Stimulated activated CD8-positive, alpha-beta memory T cell treated with anti-CD3 and anti-CD28 coated beads, Interleukin-7, amount 100 ng/mL, for 1 hour (primary cell): ENCODE measurements at places on chromosomes 2 and 18.

DNA sequence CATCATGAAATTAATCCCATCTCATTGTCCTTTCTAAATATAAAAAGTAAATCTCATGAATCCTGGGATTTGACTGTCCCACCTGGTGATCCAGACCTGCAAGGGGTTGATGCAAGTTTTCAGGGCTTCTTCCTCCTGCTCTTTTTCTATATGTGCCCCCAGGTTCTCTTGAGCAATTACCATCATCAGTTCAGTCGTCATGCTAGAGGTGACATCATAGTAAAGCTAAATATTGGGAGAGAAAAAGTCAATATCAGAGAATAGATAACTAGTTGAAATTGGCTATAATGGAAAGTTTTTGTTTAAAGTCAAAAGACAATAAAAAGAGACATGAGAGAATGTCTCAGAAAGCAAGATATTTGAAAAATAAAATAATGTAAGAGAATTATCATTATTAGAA lies 8.3 kb downstream of the MDH1B start:
- no peak for DNase-seq

DNA sequence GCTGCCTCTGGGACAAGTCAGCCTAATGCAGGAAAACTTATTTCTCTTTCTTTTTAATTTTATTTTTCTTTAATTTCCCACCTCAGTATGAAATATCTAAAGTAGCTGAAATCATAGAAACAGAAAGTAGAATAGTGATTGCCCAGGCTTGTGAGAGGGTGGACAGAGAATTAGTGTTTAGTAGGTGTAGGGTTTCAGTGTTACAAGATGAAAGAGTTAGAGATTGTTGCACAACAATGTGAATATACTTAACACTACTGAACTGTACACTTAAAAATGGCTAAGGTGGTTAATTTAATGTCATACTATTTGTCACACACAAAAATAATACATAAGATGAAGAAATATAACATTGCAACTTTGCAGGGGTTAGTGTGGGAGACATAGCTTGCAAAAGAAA lies 80.8 kb downstream of the NAT8 start:
- DNase-seq, result no peak

- no peak for DNase-seq
Observed at GRCh38 chr2:9263428-9263827, 56.8 kb downstream of the ASAP2 start.

- DNase-seq, result no peak
Observed at GRCh38 chr2:175575346-175576258, 394.1 kb upstream of the ATP5MC3 start.

DNA sequence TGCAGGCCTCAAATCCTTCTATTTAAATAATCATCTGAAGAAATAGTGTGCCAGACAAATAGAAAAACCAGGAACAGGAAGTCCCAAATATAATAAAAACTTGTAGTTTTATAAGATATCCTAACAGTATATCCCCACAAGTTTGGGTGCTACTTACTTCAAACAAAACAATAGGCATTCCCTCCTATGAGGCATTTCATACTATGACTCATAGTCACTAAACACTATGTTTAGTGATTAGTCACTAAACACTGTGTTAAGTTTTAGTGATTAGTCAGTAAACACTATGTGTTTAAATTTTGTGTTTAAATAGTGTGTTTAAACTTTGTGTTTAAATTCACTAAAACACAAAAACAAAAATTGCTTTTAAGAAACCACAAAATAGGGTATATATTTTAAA lies 407.0 kb upstream of the CDH19 start:
- no peak for DNase-seq

GRCh38 chr18:56756966-56757365 lies 105.8 kb downstream of the WDR7 start:
- no peak for DNase-seq

- no peak for DNase-seq
Observed at GRCh38 chr18:36152781-36153180, 23.1 kb downstream of the ELP2 start.

GRCh38 chr2:37623971-37624900 lies 47.2 kb downstream of the CDC42EP3 start:
- DNase-seq, result no peak

DNA sequence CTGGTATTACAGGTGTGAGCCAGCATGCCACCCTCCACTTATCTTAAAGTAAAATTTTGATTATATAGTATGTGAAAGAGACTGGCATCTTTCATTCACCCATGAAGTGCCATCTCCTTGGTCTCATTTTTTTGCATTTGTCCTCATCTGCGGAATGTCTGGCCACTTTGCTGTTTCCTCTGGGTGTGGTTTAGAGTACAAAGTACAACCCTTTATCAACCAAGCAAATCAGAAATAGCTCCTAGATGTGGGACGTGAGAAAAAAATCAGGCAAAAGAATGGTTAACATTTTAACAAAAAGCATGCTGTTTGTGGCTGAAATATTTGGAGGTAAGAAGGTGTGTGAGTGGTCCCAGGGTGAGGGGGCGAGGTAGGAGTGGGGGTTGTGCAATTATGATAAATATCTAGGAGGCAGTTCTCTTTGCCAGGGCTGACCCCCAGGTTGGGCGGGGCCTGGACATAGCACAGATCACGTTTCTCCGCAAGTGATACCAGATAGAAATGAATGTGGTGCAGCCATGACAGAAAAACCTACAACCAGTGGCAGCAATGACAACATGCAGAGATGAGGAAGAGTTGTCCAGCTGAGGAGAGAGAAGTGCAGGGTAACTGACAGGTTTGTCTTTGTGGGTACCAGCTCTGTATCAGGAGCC lies 115.8 kb upstream of the SERTAD2 start:
- no peak for DNase-seq

DNA sequence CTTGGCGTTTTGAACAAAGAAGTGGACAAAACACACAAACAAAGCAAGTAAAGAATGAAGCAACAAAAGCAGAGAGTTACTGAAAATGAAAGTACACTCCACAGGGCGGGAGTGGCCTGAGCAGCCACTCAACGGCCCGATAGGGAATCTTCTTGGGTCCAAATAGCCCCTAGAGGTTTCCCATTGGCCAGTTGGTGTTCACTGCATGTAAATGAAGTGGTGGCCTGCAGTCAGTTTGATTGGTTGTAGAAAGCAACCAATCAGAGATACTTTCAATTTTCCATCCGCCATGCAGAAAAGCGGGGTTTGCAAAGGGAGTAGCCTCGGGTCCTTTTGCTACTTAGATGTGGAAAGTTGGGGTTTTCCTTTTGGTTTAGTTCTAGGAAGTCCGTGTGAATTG lies 31.6 kb downstream of the CYBRD1 start:
- DNase-seq, result no peak

GRCh38 chr2:18380321-18380720 lies 180.1 kb downstream of the RDH14 start:
- no peak for DNase-seq

DNA sequence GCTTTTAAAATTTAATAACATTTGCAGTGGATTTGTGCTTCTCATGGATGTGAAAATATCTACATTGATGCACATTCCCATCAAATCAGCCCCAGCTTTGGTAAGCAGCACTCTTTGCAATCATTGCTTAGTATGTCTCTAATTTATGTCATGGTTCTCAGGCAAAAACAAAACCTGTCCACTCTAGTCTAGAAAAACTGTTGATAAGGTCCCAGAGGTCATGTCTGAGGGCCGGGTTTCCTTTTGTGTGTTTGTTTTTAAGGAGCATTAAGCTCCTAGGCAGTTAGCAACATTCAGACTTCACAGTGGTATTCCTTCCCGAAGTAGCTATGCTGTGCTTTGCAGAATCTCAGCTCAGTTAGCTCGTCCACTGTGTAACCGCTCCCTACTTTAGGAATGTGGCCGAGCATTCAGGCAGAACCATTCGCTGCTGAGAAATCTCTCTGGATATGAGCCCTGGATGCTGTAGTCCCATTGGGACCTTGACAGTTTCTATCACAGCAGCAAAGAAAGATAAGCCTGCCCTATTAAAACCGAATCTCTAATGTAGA lies 4.0 kb downstream of the DIPK1C start:
- DNase-seq, result no peak

- no peak for DNase-seq
Observed at GRCh38 chr18:78543201-78543725, 436.4 kb upstream of the SALL3 start.

DNA sequence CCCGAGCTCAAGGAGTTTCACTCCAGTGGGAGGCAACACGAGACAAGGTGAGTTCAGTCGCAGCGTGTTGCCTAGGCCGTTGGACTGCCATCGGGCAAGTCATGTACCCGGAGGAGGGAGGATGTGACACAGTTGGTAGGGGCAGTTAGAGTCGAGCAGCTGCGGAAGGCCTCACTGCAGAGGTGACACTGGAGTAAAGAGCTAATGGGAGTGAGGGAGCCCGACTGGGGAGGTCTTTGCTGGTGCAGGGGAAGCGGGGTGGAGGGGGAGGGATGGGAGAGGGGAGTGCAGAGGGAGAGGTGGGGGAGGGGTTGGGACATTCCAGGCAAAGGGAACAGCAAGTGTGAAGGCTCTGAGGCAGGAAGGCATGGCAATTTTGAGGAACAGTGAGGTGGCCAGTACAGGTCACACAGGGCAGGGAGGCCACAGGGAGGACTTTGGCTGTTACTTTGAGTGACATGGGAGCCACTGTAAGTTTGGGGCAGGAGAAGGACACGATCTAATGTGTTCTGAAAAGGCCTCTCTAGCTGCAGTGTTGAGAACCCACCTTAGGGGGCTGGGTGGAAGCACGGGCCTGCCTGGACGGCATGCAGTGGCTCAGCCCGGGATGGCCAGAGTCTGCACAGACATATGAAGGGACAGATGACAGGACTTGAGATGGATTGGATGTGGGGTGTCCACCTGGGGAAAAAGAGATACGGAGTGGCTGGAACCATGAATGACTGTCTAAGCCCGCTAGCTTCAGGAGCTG lies 61.1 kb downstream of the KCNF1 start:
- DNase-seq, result no peak

DNA sequence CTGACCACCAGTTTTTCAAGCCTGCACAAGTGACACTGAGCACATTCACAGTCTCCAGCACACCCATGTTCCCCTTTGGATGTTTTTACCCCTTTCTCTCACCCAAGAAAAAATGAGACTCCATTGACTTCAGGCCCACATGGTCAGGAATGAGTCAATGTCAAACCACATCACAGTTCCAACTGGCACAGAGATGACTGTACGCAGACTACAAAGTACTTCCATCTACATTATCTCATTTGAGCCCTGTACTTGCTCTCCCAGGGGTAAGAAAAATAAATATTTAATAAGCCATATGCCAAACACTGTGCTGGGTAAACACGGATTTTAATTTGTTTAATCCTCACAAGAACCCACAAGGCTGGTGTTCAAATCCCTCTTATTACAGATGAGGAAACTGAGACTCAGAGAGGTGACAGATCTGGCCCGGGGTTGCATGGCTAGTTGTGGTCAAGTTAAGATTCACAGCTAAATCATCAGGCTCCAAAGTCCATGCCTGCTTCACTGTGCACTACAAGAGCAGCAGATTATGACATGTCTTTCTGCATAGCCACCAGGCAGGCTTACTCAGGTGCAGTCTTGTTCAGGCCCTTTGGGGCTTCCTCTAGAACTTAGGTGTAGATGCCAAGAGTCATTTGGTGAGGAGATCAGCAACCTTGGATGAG lies 106.1 kb downstream of the TXNL1 start:
- DNase-seq, result no peak

- no peak for DNase-seq
Observed at GRCh38 chr2:128309280-128310093, 9.2 kb downstream of the HS6ST1 start.

DNA sequence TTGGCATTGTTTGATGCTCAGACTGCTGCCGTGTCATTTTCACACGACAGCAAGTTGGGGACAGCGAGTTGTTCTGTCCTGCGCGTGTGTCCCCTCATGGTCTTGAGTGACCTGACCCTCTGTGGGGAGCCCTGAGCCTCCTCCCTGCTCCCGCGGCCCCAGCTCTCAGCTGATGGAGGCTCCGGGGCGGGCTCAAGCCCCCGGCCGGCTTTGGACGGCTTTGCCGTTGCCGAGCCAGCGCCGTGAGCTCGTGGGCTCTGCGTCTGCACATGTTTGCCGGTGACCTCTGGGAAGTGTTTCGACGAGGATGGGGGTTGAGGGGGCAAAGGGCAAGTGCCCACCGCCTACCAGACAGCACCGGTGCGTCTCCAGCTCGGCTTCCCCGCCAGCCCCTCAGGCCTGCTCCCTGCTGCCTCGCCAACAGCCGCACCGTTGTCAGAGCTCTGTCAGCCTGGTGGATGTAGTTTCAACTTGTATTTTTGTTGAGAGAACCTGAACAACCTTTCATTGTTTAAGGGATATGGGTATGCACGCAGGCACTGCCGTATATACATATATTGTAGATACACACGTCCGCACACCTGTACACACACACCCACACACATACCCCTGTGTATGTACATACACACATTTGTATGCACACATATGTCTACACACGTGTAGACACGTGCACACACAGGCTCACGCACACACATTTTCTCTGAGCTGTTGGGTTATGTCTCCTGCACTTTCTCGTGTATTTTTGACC lies 13.7 kb downstream of the PDCD1 start:
- no peak for DNase-seq

DNA sequence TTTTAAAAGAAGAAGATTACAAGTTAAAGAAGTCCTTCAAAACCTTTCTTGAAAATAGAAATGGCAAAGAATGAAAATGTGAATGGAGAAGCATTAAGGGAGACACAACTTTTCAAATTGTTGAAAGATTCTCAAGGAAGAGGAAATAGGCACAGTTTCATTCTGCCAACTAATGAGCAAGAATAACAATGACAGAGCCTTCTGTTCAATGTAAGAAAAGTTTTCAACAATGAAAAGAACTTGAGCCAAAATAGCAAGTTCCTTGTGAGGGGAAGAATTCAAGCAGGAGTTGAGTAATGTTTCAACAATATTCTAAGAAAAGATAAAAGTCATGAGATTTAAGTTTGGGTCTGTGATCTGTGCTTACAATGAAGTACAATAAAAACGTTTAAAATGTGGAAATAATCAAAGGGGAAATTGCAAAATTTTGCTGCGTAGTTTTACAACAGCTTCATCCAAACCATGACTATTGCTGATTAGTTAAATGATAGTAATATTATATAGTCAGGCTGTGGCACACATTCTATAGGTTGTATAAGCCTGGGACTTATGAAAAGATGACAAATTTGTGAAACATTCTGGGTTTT lies 122.6 kb downstream of the METTL4 start:
- DNase-seq, result no peak

DNA sequence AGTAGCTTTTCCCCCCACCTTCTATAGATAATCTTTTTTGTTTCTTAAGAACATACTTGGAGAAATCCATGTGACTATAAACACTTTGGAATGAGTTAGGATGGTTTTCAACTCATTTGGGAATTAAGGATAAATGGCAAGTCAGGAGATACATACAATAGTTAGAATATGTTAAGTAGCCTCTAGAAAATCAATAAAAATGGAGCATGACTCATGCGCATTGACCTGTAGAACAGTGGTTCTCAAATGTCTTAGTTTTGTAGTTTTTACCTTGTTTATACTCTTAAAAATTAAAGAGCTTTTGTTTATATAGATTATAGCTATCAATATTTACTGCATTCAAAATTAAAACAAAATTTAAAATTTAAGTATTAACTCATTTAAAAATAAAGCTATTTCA lies 24.7 kb downstream of the NUP35 start:
- no peak for DNase-seq

GRCh38 chr2:208112969-208113368 lies 11.4 kb downstream of the CRYGD start:
- DNase-seq, result no peak
